ENCODE measurements at places on chromosomes 6 and 20.

DNA sequence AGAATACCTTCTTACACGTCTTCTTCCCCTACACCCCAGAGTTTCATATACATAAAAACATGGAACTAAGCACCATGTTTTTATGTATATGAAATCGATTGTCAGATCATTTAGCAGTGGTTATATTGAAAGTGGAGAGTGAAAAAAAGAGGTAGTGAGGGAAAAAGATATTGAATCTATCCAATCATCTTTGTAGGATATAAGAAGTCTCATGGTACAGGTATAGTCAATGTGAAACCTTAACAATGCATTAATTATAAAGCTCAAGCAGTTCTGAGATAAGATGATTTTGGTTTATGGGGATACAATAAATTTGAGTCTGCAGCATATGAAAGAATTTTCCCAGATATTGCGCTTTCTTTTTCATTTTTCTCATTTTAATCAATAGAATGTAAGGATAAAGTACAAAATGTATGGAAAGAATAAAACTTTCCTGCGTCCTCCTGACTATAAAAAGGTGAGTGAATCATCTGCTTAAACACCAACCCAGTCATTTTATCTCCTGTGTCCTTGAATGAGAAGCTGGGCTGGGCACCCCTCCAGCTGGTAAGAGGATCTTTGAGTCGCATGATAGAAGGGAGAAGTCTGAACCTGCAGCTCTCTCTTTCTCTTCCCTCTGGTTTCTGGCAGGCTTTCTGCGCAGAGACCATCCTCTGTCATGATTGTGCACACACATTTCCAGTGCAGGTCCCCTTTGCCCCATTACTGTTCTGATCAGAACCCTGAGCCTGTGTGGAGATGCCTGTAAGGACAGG is 28.1 kb upstream of the AKIRIN2 start:
- DNase-seq: peak; percentile 60

DNA sequence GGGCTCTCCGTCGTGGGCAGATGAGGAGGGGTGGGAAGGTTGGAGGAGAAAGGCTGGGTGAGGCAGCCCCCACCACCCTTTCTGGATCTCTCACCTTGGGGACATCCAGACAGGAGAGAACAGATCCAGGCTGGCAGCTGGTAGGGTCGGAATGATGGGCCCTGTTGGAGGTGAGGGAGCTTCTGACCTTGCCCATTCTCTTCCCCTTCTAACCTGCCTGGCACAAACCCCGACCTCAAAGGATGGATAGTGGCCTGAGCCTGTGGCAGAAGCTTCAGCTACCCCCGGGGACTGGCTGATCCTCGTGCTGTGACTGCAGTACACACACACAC is 6.0 kb upstream of the NPBWR2 start:
- no peak for DNase-seq

GRCh38 chr6:142459271-142459670 is 157.5 kb downstream of the ADGRG6 start:
- no peak for DNase-seq

DNA sequence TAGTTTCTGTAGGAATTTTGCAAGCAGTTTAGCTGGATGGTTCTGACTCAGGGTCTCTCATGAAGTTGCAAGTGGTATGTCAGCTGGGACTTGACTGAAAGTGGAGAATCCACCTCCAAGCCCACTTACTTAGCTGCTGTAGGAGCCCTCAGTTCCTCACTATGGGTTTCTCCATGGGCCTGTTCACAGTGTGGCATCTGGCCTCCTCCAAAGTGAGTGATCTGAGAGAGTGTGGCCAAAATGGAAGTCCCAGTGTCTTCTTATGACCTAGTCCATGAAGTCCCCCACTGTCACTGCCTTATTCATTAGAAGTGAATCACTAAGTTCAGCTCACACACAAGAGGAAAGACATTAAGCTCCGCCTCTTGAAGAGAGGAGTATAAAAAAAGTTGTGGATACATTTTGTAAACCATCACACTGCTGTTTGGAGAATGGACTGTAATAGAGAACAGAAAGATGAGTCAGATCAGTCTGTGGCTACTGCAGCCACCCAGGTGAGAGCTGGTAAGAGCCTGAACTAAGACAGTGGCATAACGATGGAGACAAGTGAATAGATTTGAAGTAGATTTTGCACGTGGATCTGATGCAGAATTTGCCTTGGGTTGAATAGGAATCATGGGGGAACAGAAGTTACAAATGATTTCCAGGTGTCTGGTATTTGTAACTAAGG is 4.9 kb upstream of the NELFCD start:
- no peak for DNase-seq

- DNase-seq: no peak
These were observed 70.5 kb downstream of the ADGRG6 start for GRCh38 chr6:142372348-142372747.

DNA sequence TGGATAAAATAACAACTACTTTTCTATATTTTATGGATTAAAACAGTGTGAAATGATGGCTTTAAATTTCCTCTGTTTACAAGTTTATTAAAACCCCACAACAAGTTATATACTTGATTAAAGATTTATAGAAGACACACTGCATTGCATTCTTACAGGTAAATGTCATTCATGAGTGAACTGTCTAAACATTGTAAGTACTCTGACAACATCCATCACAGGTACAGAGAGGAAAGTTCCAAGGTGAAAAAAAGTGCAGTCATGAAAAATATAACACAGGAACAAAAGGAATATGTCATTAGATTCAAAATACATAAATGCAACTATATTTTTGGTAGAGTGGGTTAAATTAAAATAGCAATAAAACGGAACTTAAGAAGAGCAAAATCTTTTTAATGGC is 156.9 kb downstream of the KHDRBS2 start:
- no peak for DNase-seq

- DNase-seq: no peak
These were observed 9.6 kb upstream of the MANBAL start for GRCh38 chr20:37279820-37280219.

- DNase-seq: peak; percentile 21
These were observed 2.5 kb downstream of the PPDPF start for GRCh38 chr20:63522981-63523611.

DNA sequence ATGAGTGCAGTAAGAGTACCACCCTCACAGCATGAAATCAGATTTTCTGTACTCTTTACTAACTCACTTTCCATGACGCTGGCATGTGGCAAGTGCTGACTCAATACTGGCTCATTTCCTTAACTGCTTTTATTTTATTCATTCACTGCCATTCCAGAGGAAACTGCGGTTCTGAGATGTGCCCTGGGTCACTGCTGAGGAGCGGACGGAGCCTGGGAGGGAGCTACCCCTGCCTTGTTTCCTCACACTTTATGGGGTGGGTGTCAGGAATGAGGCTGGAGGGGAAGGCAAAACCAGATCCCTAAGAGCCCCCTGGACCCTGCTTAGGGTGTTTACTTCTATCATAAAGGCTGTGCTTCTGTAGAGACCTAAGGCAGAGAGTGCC is 14.4 kb downstream of the NT5E start:
- no peak for DNase-seq

DNA sequence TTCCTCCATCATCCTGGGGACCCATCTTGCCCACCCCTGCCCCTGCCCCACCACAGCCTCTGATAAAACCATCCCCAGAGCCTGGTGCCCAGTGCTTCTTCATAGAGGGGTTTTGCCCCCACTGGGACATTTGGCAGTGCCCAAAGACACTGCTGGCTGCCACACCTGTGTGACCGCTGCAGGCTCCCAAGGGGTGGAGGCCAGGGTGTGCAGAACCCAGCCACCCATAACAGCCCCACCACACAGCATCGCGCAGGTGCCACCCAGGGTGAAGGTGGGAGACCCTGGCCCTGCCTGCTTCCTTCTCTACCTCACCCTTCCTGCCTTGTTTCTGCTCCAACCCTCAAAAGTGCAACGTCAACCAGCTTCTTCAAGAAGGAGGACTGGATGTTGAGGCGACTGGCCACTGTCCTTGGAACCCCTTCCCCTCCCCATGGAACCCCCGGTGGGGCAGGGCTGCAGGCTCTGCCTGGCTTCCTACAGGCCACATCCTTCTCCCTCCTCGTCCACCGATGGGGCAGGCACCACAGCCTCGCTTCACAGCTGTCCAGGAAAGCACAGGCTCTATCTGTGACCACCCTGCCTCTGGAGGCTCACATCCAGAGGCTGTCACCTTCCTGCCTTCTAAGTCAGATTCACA is 79.2 kb upstream of the MPC1 start:
- no peak for DNase-seq

GRCh38 chr6:136184738-136185137 is 65.4 kb downstream of the MTFR2 start:
- DNase-seq: no peak

- no peak for DNase-seq
These were observed 108.7 kb downstream of the ERMARD start for GRCh38 chr6:169859978-169860703.

GRCh38 chr6:170174124-170174770 is 116.6 kb downstream of the DLL1 start:
- DNase-seq: no peak

GRCh38 chr6:161254464-161255253 is 19.2 kb downstream of the AGPAT4 start:
- no peak for DNase-seq

- DNase-seq: no peak
These were observed 23.6 kb upstream of the FBXL4 start for GRCh38 chr6:98971303-98971702.

- peak; percentile 71 for DNase-seq
These were observed 4.2 kb downstream of the KCNK17 start for GRCh38 chr6:39309942-39310531.

GRCh38 chr20:35877611-35878010 is 76.7 kb downstream of the SCAND1 start:
- no peak for DNase-seq
